Upper lobe of left lung (tissue), 6 donors: ENCODE measurements at places on chromosomes 1 and 21. TPM values are rescaled to one million over a fixed set of nuclear protein-coding genes. Genes with fewer than 3 reads are reported as not detected.

SYTL1 gene
- 28.7 TPM for total RNA-seq

PWP2 gene
- 13.6 TPM for total RNA-seq

KIRREL1 gene
- total RNA-seq: 27.2 TPM

HES3 gene
- not detected for total RNA-seq

IQGAP3 gene
- total RNA-seq: 5.6 TPM

GUCA2A gene
- total RNA-seq: not detected

ADAM30 gene
- total RNA-seq: not detected

GGPS1 gene
- 25.4 TPM for total RNA-seq

OR6K3 gene
- 0.23 TPM for total RNA-seq

GRCh38 chr1:199113265-199113869 lies 474.5 kb downstream of the PTPRC start:
- peak; percentile 70 for DNase-seq

- DNase-seq: no peak
These were observed 34.0 kb upstream of the BCAR3 start for GRCh38 chr1:93715529-93716126.

DNA sequence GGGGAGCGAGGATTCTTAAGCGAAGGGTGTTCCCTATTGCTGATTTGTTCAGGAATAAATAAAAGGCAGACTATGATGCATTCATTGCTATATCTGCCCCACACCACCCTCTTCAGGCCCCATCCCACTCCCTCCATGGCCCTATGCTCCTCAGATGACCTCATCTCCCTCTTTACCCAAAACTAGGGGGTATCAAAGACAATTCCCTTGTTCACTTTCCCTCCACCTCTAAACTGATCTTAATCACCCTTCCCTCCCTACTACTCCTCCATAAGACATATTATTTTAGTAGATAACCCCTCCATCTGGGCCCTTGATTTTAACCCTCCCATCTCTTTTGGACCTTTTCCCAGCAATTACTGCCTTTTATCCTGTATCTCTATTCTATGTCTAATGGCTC lies 434.9 kb upstream of the RUNX1 start:
- DNase-seq: no peak

DNA sequence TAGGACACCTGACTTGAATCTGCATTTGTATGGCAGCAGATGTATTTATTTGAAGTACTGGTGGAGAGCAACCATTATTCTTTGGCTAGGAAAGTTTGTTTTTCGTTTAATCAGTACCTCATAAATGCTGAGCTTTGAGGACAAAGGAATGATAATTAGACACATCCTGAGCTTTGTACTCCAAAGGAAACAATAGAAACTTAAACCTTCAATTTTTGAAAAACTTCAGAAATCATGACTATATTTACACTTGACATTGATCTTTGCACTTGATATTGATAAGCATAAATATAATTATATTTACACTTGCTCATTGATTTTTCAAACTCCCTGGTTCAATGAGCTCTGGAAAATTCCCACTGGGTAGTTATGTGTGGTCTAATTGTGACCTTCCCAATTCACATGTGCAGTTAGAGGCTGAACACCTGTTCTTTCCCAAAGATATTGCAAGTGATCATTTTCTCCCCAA lies 10.7 kb downstream of the PATJ start:
- DNase-seq: no peak

DNA sequence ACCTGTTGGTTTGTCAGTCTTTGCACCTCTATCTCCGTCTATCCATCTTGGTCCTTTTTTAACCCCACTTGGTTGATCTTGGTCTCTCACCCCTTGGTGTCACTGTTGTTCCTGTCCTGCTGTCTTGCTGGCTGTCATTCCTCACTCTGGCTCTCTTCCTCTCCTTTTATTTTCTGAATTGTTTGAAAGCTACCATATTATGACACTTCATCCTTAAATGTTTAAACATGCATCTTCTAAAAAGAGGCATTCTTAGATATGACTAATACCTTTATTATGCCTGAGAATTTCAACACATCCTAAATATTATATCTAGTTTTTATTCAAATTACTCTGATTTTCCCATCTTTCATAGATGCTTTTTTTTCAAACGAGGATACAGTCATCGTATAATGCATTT lies 37.0 kb downstream of the BACH1 start:
- no peak for DNase-seq

DNA sequence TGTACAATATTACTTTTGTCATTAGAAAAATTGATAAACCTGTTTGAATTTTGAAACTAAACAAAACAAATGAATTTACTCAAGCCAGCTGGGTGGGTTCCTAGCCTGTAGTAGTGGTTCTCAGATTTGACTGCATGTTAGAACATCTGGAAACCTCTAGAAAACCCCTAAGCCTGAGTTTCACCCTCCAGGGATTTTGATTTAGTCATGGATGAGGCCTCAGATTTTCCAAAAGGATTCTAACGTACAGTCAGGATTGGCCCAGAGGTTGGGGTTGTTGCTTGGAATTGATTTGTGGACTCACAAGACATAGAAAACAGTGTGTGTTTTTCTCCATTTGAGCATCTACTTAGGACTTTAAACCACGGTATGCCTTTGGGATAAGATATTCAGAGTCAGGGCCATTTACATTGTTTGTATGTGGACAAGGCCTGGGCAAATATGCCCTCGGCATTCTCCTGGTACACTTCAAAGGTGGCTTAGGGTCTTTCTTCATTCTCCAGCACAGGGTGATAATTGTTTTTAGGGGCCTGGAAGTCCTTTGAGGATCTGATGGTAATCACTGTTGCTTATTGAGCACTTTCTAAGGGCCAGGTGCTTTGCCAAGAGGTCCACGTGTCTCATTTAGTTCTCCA lies 42.6 kb downstream of the ATP5PO start:
- no peak for DNase-seq

DNA sequence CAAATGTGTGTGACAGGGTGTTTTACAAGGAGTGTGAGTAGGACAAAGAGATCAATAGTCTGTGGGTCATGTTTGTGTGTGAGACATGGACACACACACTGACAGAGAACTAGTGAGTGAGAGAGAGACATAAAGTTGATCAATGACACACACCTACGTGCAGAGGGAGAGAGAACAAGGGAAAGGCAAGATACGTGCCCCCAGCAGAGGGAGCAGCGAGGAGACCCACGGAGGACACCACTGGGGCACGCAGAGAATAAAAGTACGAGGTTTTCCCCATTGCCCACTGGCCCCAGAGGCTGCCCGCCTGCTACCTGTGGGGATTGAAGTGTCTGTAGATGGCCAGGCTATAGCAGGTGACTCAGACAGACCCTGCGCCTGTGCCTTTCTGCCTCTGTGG lies 130.2 kb upstream of the CSF3R start:
- no peak for DNase-seq

- no peak for DNase-seq
These were observed 20.6 kb upstream of the GRHL3 start for GRCh38 chr1:24298606-24299005.

- DNase-seq: no peak
These were observed 176.7 kb downstream of the LYPLAL1 start for GRCh38 chr1:219350172-219350931.

DNA sequence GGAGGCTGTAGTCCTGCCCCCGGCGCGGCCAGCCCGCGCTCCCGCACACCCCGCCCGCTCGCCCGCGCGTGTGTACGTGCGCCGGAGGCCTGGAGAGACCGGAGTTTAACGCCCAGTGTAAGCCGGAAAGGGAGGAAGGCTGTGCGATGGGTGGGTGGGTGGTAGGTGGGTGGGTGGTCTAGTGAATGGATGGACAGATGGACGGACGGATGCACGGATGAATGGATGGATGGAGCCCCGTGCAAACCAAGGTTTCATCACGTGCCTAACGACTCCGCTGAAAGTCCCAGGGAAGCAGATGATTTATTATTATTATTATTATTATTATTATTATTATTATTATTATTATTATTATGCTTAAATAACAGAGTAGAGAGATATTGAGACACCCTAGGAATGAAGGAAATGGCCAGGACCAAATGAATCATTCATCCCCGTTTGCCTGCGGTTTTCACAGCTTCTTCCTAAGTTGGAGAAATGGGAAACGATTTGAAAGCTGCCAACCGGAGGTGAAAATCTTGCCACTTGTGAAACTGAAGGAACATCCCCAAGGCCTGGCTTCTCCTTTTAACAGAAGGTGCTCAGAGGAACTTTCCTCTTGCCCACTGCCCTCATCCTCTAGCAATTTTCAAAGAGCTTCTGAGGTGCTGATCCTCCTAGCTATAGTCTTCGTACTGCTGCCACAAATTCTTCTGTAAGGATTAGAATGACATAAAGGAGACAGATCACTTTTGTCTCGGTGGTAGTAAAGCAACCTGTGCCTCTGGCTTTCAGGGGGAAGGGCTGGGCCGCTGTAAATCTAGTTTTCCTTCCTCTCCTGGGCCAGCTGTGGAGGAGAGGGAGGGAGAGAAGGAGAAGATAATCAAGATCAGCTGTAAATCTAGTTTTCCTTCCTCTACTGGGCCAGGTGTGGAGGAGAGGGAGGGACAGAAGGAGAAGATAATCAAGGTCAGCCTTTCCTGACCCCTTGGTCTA lies 648 bp upstream of the RGS7 start:
- DNase-seq: no peak

DNA sequence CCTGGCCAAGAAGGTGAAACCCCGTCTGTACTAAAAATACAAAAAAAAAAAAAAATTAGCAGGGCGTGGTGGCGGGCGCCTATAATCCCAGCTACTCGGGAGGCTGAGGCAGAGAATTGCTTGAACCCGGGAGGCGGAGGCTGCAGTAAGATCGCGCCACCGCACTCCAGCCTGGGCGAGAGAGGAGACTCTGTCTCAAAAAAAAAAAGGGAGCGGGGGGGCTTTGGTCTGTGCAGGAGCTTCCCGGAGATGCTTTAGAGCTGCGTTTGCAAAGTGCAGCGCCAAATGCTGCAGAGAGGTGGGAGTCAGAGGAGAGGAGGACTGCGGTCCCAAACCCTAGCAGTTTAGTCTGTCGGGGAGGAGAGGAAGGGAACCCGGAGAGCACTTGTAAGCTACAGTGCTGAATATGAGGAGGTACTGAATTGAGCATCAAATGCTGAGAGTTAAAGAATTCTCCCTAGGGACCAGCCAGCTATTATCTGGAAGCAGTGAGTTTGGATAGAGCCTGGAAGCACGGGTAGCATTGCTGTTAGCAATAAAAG lies 569 bp downstream of the FALEC start:
- no peak for DNase-seq

DNA sequence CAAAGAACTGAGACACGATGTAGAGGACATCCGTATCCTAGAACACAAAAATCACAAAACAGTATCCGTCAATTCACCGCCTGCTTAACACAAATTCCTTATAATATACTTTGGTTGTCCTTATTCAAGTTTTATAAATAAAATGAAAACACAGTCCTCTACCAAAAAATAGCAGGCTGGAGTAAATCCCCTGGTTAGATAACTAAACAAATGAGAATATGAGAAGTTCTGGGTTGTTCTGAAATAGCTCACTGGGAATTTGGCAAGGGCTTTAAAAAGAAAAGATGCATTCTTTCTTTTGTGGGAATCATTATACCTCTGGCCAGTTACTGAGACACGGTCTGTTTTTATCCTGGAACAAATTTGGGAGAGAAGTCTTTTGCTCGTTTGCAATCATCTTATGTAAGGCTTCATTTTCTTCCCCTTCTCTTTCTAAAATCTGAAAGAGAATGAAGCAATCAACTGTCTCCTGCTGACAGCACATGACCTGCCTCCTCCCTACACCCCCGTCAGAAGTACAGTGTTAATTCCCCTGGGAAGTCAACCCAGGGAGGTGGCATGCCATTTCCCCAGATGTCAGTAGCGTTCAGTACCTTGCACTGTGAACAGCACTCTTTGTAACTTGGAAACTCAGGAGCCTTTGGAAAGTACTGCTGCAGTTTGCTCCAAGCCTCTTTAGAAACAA lies 37.1 kb upstream of the RAP1GAP start:
- no peak for DNase-seq

DNA sequence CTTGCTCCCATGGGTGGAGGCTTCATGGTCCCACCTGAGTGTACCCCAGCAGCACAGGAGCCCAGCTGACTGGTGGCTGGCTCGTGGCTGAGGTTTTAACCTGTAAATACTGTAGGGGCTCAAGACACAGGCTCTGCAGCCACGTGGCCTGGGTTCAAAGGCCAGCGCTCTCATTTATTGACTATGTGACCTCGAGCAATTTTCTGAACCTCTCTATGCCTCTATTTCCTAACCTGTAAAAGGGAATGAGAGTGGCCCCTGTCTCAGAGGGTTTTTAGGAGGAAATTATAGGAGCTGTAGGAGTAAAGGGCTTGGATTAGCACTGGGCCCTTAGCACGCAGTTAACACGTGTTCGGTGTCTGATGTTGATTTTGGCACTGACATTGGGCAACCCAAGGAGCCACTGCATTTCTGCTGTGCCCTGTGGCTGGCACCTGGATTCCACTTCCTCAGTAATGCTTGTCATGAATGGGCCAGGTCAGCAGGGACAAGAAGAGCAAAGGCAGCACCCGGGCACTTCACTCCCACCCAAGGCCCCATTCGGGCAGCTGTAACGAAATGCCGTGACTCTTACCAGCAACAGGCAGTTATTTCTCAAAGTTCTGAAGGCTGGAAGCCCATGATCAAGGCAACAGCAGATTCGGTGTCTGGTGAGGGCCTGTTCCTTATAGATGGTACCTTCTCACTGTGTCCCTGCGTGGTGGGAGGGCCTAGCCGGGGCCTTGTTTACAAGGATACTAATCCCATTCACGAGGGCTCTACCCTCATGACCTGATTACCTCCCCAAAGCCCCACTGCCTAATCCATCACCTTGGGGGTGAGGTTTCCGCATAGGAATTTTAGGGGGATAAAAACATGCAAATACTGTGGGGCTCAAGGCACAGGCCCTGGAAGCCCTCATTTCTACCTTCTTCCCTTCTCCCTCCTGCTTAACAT lies 25.2 kb downstream of the ARHGEF10L start:
- DNase-seq: peak; percentile 85

DNA sequence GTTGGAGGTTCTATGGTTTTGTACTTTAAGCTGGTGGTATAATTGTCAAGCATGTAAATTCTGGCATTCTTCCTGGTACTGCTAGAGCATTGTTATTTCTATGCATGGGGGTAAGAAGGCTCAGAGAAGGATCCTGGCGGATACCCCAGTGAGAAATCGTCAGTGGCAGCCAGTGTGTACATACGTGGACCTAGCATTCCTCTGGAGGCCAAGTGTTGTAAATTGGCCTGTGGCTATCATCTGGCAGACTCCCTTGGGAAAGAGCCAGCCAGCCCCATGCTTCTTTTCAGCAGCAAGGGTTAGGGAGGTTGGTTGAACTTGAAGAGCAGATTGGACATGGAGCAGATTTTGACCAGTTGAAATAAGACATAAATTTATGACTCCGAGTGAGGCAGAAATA lies 5.2 kb upstream of the AGO3 start:
- no peak for DNase-seq

- DNase-seq: no peak
These were observed 6.8 kb downstream of the ATP5PO start for GRCh38 chr21:33908760-33909159.

DNA sequence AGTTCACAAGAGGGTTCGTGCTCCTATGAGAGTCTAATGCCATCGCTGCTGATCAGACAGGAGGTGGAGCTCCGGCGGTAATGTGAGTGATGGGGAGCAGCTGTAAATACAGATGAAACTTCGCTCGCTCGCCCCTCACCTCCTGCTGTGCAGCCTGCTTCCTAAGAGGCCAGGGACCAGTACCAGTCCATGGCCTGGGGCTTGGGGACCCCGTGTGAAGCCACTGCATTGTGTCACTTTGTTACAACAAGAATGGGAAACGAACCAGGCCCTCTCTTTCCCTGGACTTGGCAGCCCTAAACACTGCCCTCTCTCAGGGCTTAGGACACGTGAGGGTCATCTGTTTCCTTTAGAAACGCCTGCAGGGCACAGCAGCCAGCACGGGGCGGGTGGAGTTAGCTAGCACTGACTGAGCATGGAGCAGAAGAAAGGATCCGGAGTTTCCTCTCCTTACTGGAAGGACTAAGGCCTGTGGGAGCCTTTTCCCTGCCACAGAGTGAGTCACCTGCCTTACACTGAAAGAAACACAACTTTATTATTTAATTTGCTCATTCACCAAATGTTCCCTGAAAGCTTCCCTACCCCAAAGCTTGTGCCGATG lies 185.2 kb upstream of the TMEM51 start:
- peak; percentile 36 for DNase-seq
